ENCODE measurements at places on chromosomes 13 and 19. TPM values are rescaled to one million over a fixed set of nuclear protein-coding genes. Genes with fewer than 3 reads are reported as not detected.

The TTC9B gene
- total RNA-seq, result 0.17 TPM

The FAM216B gene
- not detected for total RNA-seq

The TRMT1 gene
- 91.8 TPM for total RNA-seq

The PTPRH gene
- 10.9 TPM for total RNA-seq

The PTH2 gene
- not detected for total RNA-seq

The C19orf67 gene
- total RNA-seq, result not detected

The PDS5B gene
- 20.3 TPM for total RNA-seq

The ELSPBP1 gene
- total RNA-seq, result not detected

The LRRC63 gene
- total RNA-seq, result 0.26 TPM

DNA sequence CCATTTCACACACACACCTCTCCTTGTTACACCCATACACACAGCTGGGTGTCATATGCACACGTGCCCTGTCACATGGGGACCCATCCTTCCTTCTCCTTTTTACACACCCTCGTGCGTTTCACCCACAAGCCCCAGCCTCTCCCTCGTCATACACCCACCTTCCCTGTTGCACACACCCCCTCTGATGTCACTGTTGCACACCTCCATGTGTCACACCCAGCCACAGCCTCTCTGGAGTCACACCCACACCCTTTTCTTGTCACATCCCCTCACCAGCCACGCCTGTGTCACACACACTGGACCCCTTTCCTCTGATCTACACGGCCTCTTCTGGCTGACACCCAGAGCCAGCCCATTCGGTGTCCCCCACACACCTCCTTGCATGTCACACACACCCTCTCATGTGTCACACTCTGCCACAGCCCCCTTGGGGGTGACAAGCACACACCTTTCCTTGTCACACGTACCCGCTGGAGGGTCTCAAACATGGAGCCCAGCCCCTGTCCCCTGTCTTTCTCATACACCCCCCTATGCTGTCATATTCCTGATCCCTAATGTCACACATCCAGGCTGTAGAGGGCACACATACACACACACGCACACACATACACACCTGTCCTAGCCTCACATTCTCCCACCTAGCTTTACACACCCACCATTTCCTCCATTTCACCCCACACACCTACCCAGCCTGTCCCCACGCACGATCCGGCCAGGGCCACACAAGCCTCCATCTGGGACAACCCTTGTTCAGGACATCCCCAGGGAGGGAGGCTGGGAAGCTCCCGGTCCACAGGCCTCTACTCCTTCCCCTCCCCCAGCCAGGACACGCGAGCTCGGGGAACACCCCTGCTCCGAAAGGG, 1.4 kb downstream of the NOVA2 start:
- no peaks in the 10 kb centered on the region for H3K27me3 ChIP-seq
- H3K4me3 ChIP-seq, result no peak overlapping the region
- H3K27ac ChIP-seq, result no peak overlapping the region
- H3K36me3 ChIP-seq, result no peaks in the 10 kb centered on the region
- DNase-seq, result no peak

GRCh38 chr13:36913463-36913862, 6.6 kb downstream of the SMAD9 start:
- peaks cover 4% of the 10 kb centered on the region for H3K4me1 ChIP-seq
- no peaks in the 10 kb centered on the region for H3K27me3 ChIP-seq
- peak; percentile 37 for DNase-seq
- no peaks in the 10 kb centered on the region for H3K36me3 ChIP-seq

DNA sequence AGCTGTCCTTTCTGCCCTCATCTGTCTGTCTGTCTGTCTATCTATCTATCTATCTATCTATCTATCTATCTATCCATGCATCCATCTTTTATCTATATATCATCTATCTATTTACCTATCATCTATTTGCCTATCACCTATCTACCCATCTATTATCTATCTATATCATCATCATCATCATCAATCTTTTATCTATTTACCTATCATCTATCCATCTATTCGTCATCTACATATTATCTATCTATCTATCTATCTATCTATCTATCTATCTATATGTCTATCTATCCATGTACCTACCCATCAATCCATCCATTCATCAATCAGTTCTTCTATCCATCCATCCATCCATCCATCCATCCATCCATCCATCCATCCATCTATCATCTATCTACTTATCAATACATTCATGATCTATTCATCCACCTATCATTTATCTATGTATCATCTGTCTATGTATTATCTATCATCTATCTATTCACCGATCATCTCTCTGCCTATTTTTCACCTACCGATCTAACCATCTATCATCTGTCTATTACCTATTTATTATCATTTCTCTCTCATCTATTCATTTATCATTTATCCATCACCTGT, 49.2 kb upstream of the ADGRE1 start:
- no peaks in the 10 kb centered on the region for H3K4me1 ChIP-seq
- no peak for DNase-seq
- H3K4me3 ChIP-seq, result no peak overlapping the region

GRCh38 chr19:1356508-1356865, 27.2 kb upstream of the NDUFS7 start:
- peaks cover 6% of the 10 kb centered on the region for H3K4me1 ChIP-seq
- H3K36me3 ChIP-seq, result no peaks in the 10 kb centered on the region
- H3K27me3 ChIP-seq, result no peaks in the 10 kb centered on the region
- no peak for DNase-seq

DNA sequence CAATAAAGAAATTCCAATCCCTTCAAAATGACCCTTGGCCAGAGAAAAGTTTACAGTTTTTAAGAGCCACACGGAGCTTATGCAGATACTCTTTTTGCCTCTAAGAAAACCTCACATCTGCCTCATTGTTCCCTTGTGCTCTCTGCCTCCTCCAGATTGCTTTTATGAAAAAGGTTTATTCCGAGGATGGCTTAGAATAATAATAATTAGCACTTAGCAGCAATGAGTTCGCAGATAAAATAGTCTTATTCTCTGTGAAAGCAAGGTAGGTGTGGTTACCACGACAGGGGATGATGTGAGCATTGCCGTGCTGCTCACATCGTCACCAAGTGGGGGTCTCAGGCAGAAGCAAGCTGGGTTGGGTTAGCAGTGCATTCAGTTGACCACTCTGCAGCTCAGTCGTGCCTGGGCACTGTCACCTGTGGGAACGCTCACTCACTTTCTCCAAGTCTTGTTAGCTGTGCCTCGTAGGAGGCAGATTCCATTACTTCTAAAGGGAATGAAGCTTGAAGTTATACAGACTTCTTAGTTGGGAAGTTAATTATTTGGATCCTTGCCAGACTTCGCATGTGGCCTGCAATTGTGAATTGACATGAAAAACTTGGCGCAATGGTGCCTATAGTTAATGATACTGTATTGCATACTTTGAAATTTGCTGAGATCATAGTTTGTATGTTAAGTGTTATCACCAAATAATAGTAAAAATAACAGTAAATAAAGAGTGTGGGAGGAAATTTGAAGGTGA, 157.2 kb downstream of the MYO16 start:
- peaks cover 12% of the 10 kb centered on the region for H3K27me3 ChIP-seq
- H3K27ac ChIP-seq, result no peak overlapping the region
- DNase-seq, result no peak
- H3K4me3 ChIP-seq, result no peak overlapping the region
- no peaks in the 10 kb centered on the region for H3K36me3 ChIP-seq
- H3K4me1 ChIP-seq, result no peaks in the 10 kb centered on the region

GRCh38 chr19:4803736-4804695, 12.5 kb downstream of the FEM1A start:
- no peaks in the 10 kb centered on the region for H3K36me3 ChIP-seq
- peak; percentile 80 for DNase-seq
- peaks cover 14% of the 10 kb centered on the region for H3K4me1 ChIP-seq
- no peaks in the 10 kb centered on the region for H3K27me3 ChIP-seq
- H3K4me3 ChIP-seq, result no peak overlapping the region

- H3K36me3 ChIP-seq, result peaks cover 16% of the 10 kb centered on the region
- H3K4me3 ChIP-seq, result peak overlapping the region; percentile 77
- no peak overlapping the region for H3K27ac ChIP-seq
- H3K27me3 ChIP-seq, result no peaks in the 10 kb centered on the region
- no peaks in the 10 kb centered on the region for H3K4me1 ChIP-seq
Observed at GRCh38 chr19:19866611-19867248, 1.0 kb downstream of the ZNF253 start.

GRCh38 chr19:7492558-7492957, 3.7 kb upstream of the PEX11G start:
- H3K27me3 ChIP-seq, result no peaks in the 10 kb centered on the region
- peaks cover 9% of the 10 kb centered on the region for H3K4me1 ChIP-seq
- no peak overlapping the region for H3K27ac ChIP-seq
- DNase-seq, result no peak

DNA sequence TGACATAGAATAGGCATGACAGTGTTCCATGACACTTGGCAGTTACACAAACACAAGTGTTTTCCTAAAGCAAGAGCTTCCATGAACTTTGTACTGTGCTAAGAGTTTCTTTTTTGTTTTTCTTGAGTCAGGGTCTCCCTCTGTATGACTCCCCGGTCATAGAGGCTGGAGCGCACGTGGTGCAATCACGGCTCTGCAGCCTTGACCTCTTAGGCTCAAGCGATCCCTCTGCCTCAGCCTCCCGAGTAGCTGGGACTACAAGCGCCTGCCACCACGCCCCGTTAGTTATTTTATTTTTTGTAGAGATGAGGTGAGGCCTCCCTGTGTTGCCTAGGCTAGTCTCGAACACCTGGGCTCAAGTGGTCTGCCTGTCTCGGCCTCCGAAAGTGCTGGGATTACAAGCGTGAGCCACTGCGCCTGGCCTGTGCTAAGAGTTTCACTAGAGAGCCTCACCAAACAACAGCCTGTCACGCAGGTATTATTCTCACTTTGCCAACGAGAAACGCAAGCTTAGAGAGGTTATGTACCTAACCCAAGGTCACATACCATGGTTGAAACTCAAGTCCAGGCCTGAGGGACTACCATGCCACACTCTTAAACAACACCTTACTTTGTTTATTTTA, 355.9 kb downstream of the KLF12 start:
- H3K27me3 ChIP-seq, result no peaks in the 10 kb centered on the region
- no peak overlapping the region for H3K4me3 ChIP-seq
- no peak for DNase-seq

GRCh38 chr13:45373162-45373547, 32.2 kb upstream of the TPT1 start:
- no peaks in the 10 kb centered on the region for H3K27me3 ChIP-seq
- no peak overlapping the region for H3K4me3 ChIP-seq
- DNase-seq, result no peak
- H3K4me1 ChIP-seq, result peaks cover 11% of the 10 kb centered on the region
- H3K36me3 ChIP-seq, result no peaks in the 10 kb centered on the region

- H3K4me3 ChIP-seq, result no peak overlapping the region
- H3K4me1 ChIP-seq, result no peaks in the 10 kb centered on the region
- no peak for DNase-seq
- no peak overlapping the region for H3K27ac ChIP-seq
- H3K36me3 ChIP-seq, result no peaks in the 10 kb centered on the region
Observed at GRCh38 chr13:109529964-109530363, 256.4 kb downstream of the IRS2 start.

Data from PC-3 (cell line).